Activated T-helper 2 cell treated with anti-CD3 and anti-CD28 coated beads, Interferon-gamma antibody, Interleukin-2, Interleukin-4, amounts not matched to agents 10 μg/mL and 5 μg/mL and 100 μg/mL, durations not matched to agents 14 hours and 24 hours and 36 hours (primary cell): ENCODE measurements at places on chromosomes 5 and 9. TPM values are rescaled to one million over a fixed set of nuclear protein-coding genes. Genes with fewer than 3 reads are reported as not detected.

GRCh38 chr9:127794001-127794791 lies 8.4 kb downstream of the CDK9 start:
- DNase-seq, result no peak

GRCh38 chr5:64869419-64869818 lies 100.7 kb downstream of the CWC27 start:
- no peak for DNase-seq

- DNase-seq, result no peak
Measured at GRCh38 chr5:78235289-78235688, 59.2 kb downstream of the AP3B1 start.

DNA sequence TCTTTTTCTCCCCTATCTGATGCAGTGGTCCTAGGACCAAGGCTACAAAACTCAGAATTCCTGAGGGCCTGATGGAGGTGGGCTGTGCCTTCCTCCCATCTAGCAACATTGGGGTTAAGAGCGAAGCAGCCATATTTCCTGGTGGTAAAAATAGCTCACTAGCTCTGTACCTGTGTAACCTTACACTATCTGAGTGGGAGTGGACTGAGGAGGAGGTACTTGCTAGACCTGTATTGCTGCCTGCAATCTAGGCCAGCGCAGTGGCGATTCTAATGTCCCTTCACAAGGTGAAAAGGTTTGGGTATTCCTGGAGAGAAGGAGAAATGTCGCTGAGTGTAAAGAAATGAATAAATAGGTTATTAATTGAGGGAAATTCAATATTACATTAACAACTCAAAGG lies 80.2 kb upstream of the LIFR start:
- no peak for DNase-seq

DNA sequence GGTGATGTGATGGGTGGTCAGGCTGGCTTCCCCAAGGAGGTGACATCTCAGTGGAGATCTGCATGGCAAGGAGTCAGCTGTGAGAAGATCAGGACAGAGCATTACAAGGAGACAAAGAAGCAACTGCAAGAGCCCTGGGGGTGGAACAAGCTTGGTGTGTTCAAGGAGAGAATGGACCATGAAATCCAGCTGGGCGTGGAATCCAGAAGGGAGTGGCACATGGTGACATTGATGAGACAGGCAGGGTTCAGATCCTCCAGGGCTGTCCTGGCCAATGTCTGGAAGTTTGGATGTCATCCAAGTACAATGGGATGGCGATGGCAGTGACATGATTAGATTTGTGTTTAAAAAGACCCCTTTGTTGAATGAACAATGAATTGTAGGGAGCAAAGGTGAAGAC lies 175.6 kb downstream of the MACROH2A1 start:
- no peak for DNase-seq

GRCh38 chr9:123059472-123060220 lies 26.2 kb downstream of the GPR21 start:
- DNase-seq, result no peak

DNA sequence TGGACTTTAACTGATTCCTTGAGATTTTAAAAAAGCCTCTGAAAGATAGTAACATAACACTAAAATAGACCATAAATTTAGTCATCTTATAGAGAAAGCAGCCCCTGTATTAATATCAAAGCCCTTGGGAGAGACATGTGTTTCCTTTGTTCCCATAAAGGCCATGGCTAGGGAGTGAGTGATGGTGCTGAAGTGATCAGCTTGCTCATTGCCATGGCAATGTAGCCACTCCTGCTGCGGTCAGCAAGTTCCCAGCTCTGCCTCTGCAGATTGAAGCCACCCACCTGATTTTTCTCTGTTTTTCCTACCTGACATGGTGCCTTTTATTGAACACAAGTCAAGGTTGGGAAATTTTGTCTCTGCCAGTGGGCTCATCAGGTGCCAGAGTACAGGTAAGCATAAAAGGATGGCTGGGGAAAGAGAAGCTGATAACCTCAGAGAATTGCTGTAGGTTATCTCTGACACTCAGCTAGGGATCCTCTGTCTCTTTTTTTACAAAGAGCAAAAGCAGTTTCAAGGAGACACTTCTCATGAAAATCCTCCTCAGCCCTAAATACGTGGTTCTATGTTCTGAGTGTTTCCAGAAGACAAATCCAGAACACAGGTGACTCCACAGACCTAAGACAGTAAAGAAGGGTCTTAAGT lies 296.3 kb upstream of the NMUR2 start:
- no peak for DNase-seq

- no peak for DNase-seq
Measured at GRCh38 chr9:133378408-133378962, 2.3 kb downstream of the STKLD1 start.

DNA sequence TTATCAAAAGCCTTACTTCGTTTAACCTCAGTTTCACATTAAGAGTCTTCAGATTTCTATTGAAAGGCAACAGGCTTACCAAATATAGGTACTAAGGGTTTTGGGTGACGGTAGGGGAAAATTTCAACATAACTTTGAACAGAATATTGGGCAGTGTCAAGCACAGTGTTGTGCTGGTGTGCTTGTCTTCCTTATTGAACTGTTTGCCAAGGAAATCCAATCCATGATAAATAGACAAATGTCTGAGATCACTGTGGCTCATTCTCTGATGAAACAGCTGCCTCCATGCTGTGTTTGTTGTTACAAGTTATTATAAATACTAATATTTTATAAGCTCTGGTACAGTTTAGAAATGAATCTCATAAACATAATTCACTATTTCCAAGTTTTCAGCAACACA lies 730.1 kb downstream of the NR2F1-AS1 start:
- no peak for DNase-seq

- DNase-seq, result no peak
Measured at GRCh38 chr9:124818431-124819281, 34.6 kb upstream of the WDR38 start.

DNA sequence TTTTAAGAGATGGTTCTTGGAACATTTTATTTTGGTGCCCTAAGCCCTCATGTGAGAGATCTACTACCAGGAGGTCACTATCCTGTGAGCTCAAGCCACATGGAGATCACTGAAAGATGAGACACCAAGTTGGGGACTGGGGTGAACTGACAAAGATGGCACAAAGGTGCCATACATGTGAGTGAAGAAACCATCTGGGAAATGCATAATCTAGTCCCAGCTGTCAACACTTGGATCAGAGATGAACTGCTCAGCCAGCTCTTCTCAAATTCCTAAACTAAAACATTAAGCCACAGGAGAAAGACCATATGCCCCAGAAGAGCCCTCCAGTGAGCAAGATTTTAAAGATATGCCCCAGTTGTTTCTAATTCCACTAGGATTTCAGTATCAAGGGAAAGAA lies 22.2 kb upstream of the MYOT start:
- DNase-seq, result no peak

GRCh38 chr9:127539982-127540663 lies 72.0 kb upstream of the STXBP1 start:
- no peak for DNase-seq

- no peak for DNase-seq
Measured at GRCh38 chr5:95084757-95085156, 200.1 kb downstream of the MCTP1 start.

GRCh38 chr5:25439025-25439424 lies 794.2 kb upstream of the CDH10 start:
- no peak for DNase-seq

DNA sequence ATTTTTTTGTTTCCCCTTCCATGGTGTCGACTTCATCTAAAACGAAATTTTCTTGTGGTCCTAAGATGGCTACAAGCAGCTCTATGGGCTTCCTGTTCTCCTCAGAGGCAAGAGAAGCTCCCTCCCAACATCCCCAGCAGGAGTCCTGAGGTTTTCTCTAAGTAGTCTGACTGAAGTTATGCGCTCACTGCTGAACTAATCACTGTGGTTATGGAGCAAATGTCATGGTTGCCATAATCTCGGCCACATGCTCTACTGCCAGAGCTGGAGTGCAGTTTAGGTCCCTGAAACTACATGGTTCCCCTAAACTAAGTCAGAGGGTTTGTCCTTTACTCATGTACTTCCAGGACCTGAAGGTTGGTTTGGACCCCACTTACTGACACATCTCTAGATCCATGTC lies 68.0 kb upstream of the MAMDC2 start:
- no peak for DNase-seq

GRCh38 chr5:85017261-85017660 lies 632.6 kb upstream of the EDIL3 start:
- DNase-seq, result no peak

GRCh38 chr5:84628918-84629317 lies 244.2 kb upstream of the EDIL3 start:
- DNase-seq, result no peak

- DNase-seq, result peak; percentile 36
Measured at GRCh38 chr9:74770508-74771261, 117.0 kb downstream of the TRPM6 start.

GRCh38 chr5:115262011-115262320 lies 711 bp downstream of the PGGT1B start:
- DNase-seq, result no peak

The SLC34A1 gene
- not detected in 2 replicates for total RNA-seq

The UBE2QL1 gene
- total RNA-seq, result 0.67 and 0.68 TPM in 2 replicates

The IFNA2 gene
- not detected in 2 replicates for total RNA-seq

The TMEM203 gene
- 34.9 and 35.0 TPM in 2 replicates for total RNA-seq

The CERCAM gene
- 8.2 and 9.3 TPM in 2 replicates for total RNA-seq

The DMRT3 gene
- total RNA-seq, result not detected in 2 replicates

The CNTFR gene
- total RNA-seq, result not detected in 2 replicates
